ENCODE measurements at places on chromosomes 2 and 18.

- DNase-seq, result no peak
These were observed 15.0 kb downstream of the GEN1 start for GRCh38 chr2:17768894-17769293.

- no peak for DNase-seq
These were observed 57.6 kb downstream of the ATOH8 start for GRCh38 chr2:85811180-85812093.

- DNase-seq, result no peak
These were observed 1201.0 kb downstream of the LRP1B start for GRCh38 chr2:140929849-140930248.

DNA sequence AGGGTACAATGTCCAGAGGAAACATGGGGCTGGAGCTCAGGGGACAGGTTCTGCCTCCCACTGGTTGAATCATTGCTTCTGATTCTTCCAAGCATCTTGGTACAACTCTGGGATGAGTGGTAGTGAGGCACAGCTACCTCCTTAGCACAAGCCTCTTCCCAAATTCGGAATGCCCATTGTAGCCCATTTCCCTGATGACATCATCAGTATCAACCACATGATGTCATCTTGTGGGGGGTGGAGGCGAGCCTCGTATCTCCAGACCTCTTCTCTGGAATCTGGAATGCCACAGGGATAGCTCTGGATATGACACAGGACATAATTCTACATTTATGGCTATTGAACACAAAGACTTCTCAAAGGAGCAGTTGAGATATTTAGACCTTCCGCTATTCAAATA lies 715.2 kb downstream of the RNF144A start:
- DNase-seq, result no peak

GRCh38 chr18:21684731-21685130 lies 19.8 kb downstream of the ABHD3 start:
- no peak for DNase-seq

DNA sequence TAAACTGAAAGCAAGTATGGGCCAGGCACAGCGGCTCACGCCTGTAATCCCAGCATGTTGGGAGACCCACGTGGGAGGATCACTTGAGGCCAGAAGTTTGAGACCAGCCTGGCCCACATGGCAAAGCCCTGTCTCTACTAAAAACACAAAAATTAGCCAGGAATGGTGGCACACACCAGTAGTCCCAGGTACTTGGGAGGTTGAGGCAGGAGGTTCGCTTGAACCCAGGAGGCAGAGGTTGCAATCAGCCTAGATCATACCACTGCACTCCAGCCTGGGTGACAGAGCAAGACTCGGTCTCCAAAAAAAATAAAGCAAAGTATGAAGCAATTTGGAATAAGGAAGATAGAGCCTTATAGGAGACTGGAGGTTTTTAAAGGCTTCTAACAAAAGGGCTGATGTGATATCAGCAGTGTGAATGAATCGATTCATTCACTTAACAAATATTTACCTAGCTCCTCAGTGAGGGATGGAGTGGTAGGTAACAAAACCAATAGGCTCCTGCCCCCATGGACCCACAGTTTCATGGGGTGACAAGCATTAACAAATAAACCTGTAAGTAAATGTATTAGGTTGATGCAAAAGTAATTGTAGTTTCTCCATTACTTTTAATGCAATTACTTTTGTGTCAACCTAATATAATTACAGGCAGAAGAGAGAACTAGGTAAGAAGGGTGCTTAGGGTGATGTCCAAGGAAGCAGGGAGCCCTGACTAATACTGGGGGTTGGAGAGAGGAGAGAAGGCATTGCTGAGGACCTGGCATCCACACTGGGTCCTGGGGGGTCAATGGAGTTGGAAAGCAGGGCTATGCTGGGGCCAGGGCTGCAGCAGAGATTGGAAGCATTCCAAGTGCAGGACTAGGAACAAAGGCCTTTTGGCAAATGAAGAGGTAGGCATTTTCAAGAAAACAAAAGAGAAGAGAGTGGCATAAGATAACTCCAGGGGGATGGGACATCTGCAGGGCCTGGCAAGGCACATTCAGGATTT lies 195.4 kb upstream of the ARL4C start:
- DNase-seq, result no peak

DNA sequence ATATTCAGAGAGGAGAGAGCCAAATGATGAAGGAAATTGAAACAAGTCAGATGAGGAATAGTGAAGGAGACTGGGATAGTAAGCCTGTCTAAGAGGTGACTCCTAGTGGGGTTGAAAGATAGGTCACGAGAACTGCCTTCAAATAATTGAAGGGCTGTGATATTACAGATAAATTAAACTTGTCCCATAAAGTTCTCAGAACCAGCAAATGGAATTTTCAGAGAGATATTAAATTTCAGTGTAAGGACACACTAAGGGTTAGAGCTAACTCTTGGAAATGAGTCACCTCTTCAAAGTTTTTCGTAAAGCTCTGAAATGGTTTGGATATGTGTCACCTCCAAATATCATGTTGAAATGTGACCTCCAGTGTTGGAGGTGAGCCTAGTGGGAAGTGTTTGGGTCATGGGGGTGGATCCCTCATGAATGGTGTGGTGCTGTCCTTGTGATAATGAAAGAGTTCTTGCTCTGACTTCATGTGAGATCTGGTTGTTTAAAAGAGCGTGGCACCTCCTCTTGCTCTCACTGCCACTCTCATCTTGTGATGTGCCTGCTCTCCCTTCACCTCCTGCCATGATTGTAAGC lies 87.3 kb downstream of the BABAM2 start:
- DNase-seq, result no peak

DNA sequence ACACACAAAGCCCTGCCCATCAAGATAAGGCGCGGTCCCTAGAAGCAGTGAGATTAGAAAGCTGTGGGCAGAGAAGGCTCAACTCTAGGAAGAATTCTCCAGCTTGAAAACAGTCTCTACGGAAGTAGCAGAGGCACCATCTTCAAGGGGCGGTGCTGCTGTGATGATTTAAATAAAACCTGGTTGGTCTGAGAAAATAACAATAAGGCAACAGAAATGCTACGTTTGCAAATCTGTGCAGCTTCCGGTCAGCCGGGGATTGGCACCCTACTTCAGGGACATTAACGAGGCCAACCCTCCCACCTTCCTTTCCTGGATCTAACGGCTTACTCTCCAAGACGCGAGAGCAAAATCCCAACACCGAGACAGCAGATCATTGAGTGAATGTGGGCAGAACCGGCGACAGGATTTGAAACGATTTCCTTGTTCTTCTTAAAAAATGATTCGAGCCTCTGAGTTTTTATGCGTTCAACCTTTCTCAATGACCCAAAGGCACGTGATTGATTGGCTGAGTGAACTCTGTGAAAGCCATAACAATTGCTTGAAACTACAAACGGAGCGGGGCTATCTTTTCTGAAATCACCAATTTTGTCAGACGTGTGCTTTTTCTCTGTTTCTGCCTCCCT lies 93.7 kb upstream of the ZNF516 start:
- no peak for DNase-seq

GRCh38 chr2:152655880-152656279 lies 61.4 kb downstream of the PRPF40A start:
- DNase-seq, result no peak

DNA sequence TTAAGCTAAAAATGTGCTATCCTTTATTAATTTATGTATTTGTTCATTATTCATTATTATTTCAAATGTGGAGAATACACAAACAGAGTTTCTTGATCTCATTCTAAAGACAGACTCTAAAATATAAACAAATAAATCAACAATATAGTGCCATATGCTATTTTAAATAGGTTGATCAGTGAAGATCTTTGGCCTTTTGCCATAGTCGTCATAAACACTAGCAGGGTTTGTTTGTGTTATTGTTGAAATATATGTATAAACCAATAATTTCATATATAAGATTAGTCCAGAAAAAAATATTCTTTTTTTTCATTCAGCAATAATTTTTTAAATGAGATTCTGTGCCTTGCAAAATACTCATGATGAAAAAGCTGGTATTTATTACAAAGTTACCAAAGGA lies 62.1 kb upstream of the KYNU start:
- DNase-seq, result no peak

GRCh38 chr2:118237451-118237850 lies 149.2 kb downstream of the INSIG2 start:
- DNase-seq, result no peak

DNA sequence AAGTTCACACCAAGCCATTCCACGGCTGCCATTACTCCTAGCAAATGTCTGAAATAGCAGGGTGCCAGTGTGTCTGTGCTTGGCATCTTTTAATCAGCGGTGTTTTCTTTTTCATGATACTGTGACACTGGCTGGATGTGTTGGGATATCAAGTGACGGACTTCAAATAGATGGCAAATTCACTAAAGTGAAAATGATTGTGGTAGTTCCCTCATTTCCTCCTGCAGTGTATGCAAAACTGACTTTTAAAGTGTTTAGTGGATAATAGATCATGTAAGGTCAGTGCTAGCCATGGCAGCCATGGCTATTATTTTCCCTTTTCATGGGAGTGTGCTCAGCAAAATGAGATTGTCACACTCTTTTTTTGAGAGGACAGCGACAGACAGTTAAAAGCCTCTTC lies 261.5 kb upstream of the SIX3 start:
- DNase-seq, result no peak
